ENCODE measurements at places on chromosomes 11 and 22.

GRCh38 chr22:32691101-32691500 lies 110.4 kb upstream of the TIMP3 start:
- no peak for DNase-seq

GRCh38 chr22:27690599-27690998 lies 111.0 kb downstream of the MN1 start:
- no peak for DNase-seq

GRCh38 chr11:41458154-41458553 lies 1.3 kb downstream of the LRRC4C start:
- no peak for DNase-seq

- no peak for DNase-seq
Observed at GRCh38 chr11:8757533-8757932, 74.9 kb downstream of the RPL27A start.

- no peak for DNase-seq
Observed at GRCh38 chr22:49590851-49591445, 236.7 kb downstream of the BRD1 start.

DNA sequence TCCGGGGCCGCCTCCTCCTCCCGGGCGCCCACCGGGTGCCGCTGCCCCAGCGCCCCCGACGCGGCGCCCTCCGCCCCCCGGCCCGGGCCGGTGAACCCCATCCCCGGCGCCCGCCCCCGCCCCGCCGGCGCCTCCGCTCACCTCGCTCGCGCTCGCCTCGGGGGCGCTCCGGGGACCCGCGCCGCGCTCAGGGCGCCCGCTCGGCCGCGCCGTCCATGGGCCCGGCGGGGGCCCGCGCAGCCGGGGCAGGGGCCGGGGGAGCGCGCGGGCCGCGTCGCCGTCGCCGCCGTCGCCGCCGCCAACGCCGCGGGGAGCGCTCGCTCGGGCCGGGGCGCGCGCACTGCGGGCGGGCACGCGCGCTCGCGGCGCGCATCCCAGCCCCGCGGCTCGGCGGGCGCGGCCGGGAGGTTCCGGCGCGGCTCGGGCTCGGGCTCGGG lies 293 bp downstream of the DUSP8 start:
- DNase-seq, result no peak

GRCh38 chr11:86724137-86724536 lies 51.7 kb upstream of the ME3 start:
- DNase-seq, result no peak

DNA sequence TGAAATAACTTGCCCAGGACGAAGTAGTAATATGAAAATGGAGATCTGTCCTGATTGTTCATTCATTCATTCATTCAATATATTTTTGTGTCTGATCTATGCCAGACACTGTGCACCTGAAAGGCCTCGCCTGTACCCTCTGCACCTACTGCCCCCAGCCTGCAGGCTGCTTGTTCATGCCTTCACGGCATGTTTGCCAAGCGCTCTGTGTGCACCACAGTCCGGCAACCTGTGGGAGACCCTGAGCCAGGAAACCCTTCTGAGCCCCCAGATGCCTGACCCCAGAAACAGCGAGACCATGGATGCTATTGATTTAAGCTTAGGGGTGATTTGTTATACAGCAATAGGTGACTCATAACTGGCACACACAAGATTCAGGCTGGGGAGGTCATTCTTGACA lies 47.0 kb downstream of the RTL6 start:
- DNase-seq, result no peak

GRCh38 chr11:132751516-132752250 lies 780.6 kb downstream of the OPCML start:
- no peak for DNase-seq

- no peak for DNase-seq
Observed at GRCh38 chr11:116644941-116645305, 127.9 kb downstream of the BUD13 start.

DNA sequence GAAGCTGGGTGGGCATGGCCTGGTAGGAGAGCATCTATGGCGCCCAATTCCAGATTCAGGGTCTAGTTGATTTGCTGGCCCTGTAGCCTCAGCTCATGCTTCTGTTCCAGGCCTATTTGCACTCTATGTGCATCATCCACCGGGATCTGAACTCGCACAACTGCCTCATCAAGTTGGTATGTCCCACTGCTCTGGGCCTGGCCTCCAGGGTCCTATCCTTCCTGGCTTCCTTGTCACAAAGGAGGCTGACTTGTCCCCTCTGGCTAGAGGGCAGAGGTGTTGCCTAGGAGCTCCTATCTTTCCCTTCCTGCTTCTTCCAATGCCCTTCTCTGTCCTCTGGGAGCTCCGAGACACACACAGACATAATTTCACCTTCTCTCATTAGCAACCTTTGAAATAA lies 21.3 kb downstream of the PIK3IP1 start:
- DNase-seq, result no peak

- DNase-seq, result no peak
Observed at GRCh38 chr22:28544431-28544868, 135.2 kb downstream of the TTC28 start.

- DNase-seq, result no peak
Observed at GRCh38 chr22:20758688-20759087, 15.2 kb upstream of the SERPIND1 start.

DNA sequence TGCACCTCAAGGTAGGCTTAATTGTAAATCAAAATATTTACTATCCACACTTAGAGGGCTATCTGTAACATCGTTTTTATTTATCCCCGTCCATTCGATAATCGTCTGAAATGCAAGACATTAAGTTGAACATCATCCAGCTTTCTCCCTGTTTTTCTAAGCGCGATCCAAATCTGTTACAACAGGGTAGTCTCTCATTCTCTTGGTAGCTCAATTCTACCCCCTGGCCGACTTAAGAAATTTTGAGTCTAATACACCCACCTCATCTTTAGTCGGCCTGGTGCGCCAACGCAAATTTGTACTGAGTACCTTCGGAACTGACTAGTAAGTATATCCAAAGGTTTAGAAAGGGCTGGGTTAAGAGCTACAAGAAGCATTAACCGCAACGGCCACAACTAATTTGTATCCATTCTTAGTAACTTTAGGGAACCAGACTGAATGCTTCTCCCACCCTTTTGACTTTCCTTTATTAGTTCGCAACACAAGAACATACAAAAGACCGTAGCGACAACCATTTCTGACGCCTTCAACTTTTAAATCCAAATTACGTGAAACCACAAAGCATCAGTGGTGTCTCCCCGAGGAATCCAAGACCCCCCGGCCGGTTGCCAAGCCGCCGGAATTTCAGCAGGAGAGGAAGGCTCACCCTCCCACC lies 1.0 kb upstream of the ZNF143 start:
- DNase-seq, result no peak

DNA sequence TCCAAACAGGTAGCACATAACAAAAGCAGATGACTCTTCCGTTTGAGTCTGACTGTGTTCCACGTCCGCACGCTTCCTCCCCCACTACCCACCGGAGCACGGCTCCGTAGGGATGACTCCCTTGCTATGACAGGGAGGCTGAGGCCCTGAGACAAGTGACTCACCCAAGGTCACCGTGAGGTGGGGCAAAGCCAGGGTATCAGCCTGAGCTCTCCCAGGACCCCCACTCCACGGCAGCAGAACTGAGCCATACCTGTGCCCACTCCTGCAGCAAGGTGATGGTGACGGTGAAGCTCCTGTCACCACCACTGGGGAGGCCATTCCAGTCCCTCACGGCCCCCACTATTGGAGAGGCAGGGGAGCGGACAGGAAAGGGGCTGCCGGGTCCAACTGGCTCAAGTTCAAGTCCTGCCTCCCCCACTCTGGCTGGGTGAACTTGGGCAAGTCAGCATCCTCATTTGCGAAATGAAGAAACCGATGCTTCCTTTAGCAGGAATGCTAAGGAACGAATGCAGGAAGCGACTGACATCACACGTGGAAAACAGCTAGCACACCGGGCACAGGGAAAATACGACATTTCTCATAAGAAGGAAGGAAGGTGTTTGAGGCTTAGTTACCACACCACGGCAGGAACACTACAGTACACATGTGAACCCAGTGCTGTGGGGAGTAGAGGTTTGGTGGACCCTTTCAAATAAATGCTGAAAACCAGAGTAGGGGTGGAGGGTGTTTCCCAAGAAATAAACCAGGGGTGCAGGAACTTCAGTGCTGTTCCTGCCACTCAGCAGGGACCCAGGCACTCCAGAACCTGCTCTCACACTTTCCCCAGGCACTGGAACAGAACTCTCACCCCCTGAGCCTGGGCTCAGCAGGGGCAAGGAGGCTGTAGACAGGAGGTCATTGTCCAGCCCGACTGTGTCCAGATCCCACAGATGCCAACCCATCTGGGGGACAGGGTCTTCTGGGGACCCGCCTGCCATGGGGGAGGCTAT lies 32.4 kb upstream of the CBX7 start:
- DNase-seq, result no peak

GRCh38 chr11:75523189-75523588 lies 2.6 kb downstream of the GDPD5 start:
- no peak for DNase-seq

GRCh38 chr11:36007127-36007655 lies 63.3 kb downstream of the LDLRAD3 start:
- no peak for DNase-seq

- no peak for DNase-seq
Observed at GRCh38 chr11:117807482-117808327, 10.7 kb upstream of the DSCAML1 start.

DNA sequence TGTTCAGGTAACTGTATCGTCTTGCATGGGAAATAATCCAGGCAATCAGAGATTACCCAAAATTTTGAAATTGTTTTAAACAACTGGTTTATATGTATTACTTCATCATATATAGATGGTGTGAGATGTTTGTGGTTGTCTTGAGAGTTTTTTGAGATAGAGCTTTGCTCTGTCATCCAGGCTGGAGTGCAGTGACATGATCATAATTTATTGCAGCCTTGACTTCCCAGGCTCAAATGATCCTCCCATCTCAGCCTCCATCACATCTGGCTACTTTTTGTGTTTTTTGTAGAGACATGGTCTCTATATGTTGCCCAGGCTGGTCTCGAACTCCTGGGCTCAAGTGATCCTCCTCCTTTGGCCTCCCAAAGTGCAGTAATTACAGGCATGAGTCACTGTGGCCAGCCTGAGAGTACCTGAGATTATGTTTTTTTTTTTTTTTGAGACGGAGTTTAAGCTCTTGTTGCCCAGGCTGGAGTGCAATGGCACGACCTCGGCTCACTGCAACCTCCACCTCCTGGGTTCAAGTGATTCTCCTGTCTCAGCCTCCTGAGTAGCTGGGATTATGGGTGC lies 11.5 kb downstream of the CTNND1 start:
- no peak for DNase-seq

DNA sequence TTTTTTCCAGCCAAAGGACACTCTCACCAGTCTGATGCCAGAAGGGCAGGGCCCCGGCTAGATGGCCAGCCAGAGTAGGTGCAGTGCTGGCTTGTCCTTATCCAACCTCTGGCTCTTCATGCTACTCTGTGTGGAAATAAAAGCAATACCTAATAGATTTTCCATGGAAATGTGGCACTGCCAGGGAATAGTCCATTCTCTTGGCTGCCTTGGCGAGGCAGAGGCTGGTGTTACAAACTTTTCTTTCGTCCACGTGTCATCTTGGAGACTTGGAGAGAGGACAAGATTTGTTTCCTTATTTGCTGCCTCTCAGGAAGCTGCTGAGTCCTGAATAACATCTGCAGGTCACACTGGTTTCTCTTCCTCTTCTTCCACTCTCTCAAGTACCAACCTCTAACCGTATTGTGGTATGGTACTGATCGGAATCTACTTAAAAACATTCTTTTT lies 17.2 kb upstream of the C1QTNF4 start:
- no peak for DNase-seq

- no peak for DNase-seq
Observed at GRCh38 chr11:134030853-134031252, 38.0 kb upstream of the JAM3 start.

- DNase-seq, result no peak
Observed at GRCh38 chr11:113435190-113435968, 39.8 kb downstream of the DRD2 start.

- DNase-seq, result no peak
Observed at GRCh38 chr11:8624698-8625097, 30.7 kb upstream of the STK33 start.

DNA sequence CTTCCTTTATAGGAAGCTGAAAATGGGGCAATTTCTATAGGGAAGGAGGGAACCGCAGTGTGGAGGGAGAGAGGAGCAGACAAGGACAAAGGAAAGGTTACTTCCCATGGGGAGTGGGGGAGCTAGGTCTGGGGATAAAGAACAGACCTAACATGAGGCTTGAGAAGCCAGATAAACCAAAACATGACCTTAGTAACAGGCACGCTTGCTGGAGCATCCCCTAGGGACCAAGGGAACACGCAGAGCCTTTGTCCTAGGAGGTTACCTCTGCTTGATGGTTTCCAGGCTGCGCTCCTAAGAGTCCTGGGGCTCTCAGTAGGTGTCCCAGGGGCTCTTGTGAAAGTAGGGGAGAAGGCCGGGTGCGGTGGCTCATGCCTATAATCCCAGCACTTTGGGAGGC lies 271.4 kb upstream of the NCAM1 start:
- DNase-seq, result no peak

GRCh38 chr22:21100149-21101032 lies 54.6 kb downstream of the LRRC74B start:
- DNase-seq, result no peak

- DNase-seq, result no peak
Observed at GRCh38 chr22:49307481-49307830, 520.2 kb downstream of the BRD1 start.

DNA sequence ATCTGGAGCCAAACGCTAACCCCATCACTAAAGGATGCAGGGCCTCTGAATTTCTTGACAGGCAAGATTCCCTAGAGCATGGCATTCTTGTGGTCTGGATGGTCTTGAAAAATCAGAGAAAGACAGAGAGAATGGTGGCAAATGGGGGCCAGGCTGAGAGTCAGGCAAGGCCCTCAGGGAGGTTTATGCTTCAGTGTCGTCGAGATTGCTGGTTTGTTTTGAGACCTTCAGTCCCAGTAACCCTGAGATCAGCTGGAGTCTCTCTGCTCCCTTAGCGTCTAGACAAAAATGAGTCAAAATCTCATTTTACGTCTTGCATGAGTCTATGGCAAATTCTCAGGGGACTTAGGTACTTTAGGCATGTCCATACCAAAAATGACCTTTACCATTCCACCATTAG lies 539.3 kb downstream of the SOX6 start:
- no peak for DNase-seq

DNA sequence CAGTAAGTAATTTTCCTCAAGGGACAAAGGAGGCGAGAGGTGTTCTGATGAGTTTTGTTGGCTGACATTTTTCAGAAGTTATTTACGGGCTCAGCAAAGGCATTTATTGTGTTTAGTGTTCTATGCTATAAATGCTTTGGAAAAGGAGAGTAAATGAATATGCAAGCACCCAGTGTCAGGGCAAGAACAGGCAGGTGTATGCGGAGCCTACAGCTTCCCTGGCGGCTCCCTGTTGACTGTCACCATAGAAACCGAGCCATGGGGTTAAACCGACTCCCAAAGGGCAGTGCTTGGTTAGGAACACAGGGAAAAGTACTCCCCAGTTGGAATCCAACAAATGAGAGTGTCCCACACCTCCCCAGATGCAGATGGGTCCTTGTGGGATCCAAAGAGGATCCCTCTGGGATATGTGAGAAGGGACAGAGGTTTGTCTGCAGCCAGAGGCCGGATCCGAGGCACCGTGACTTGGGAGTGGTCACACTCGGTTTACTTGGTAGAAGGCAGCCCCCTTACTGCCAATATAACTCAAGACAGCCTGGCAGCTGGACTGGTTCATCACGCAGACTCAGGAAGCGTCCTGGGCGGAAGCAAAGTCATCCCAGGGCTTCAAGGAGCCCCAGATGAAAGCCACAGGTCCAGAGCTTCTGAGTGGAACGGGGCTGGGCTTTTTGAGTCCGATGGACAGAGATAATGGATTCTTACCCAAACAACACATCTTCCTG lies 329.7 kb downstream of the CTTN start:
- no peak for DNase-seq

GRCh38 chr11:31845331-31845730 lies 34.2 kb upstream of the PAX6 start:
- DNase-seq, result no peak

- DNase-seq, result no peak
Observed at GRCh38 chr11:67998150-67999045, 5.5 kb downstream of the UNC93B1 start.

Data from AG04449 (cell line).